Gastrocnemius medialis (tissue), 4 donors: ENCODE measurements at places on chromosomes 7 and 10. TPM values are rescaled to one million over a fixed set of nuclear protein-coding genes. Genes with fewer than 3 reads are reported as not detected.

DNA sequence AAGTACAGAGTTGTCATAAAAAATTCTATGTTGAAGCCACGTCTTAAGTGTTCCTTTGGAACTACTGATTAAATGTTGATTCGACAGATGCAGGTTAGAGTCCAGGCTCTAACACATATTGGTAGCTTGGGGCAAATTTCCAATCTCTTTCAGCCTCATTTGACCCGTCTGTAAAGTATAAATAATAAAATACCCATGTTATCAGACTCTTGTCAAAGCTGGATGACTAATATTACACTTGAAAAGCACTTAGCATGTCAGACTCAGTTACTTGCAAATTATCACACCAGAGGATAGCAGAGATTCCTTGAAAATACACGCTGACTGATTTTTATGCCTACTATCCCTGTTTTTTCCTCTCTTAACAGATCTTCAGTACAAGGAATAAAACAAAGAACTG is 18.1 kb upstream of the MACC1 start:
- no peak for DNase-seq

GRCh38 chr7:94655126-94655847 is 646 bp downstream of the SGCE start:
- DNase-seq = no peak

DNA sequence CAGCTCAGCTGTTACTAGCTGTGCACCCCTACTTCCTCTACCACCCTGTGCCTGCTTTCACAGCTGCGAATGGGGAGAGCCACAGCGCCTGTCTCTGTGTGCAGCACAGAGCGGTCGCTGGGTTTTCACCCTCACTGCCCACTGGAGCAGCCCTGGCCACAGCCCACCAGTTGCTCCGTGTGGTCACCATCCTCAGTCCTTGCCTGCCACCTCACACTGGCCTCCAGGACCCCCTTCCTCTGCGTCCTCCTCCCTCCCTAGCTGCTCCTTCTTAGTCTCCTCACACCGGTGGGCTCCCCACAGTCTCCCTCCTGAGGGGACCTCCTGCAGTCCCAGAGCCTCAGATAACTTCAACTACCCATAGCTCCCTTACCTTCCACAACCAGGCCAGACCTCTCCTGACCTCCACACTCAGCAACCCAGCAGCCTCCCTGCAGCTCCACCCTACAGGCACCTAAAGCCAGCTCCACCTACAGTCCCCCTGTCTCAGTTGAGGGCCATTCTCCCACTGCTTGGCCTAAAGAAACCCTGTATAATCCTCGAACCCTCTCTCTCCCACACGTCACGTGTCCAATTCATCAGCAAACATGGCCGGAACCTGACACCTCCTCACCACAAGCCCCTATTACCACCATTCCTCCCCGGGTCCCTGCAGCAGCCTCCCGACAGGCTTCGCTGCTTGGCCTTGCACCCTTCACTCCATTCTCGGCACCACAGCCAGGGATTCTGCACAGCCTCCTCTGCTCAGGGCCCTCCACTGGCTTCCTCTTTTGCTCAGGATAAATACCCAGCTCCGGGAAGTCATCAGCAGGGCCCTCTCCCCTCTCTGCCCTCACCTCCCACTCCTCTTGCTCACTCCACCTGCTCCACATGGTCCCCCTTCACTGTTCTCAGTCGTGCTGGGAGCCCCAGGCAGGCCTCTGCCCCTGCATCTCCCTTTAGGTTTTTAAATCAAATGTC is 28.1 kb downstream of the PLAC9 start:
- no peak for DNase-seq

DNA sequence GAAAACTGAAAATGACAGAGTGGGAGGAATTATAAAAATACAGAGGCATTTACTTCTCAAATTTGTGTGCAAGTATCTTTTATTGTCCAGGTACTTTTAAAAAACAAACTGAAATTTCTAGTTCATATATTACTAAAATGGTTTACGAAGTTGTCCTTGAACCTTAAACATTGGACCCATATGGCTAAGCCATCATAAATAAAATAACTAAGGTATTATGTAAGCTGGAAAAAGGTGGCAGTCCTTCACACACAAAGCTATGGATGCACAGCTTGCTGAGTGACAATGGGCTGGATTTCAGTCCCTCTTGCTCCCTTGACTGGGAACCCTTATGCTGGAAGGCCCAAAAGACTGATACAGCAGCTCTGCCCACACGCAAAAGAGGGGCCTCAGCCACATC is 66.1 kb downstream of the COBL start:
- DNase-seq = no peak

DNA sequence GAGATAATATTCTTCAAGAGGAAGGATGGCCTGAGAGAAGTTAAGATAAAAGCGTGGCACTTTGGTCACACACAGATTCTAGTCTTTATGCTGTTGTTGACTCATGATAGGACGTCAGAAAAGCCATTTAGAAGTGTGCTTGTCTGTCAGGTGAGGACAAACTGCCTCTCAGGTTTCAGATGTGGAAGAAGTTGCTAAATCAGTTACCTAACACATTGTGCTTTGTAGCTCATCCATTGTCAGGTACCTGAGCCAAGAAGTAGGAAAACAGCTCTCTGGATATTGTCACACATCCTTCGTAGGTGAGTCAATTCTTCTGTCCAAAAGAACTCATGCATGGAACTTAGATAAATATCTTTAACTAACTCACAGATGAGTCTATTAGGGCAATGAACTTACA is 49.5 kb upstream of the PHYHIPL start:
- peak; percentile 4 for DNase-seq

- DNase-seq = no peak
Measured at GRCh38 chr10:124419635-124420034, 912 bp upstream of the OAT start.

GRCh38 chr10:14660831-14661230 is 113.9 kb downstream of the FAM107B start:
- no peak for DNase-seq

DNA sequence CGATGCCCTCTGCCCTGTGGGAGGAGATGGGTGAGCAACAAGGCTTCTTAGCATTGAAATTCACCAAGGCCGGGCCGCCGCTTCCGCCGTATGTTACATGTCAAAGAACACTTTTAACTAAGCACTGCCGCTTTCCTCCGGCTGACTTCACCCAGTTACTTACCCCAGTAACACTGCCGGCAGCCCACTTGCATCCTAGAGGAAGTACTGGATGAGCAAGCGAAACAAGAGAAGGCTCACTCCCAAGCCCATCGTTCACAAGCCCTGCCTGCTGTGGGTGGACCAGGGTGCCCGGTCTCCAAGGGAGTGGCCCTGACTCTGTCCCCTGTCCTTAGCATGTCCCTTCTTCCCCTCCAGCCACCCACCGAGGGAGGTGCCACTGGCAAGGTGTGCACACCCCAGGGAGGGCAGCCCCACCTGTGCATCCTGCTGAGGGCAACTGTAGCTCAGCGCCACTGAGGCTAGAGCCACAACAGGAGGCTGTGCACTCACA is 73.1 kb upstream of the EBF3 start:
- DNase-seq = no peak

GRCh38 chr7:2100278-2101208 is 132.2 kb downstream of the MAD1L1 start:
- DNase-seq = no peak

GRCh38 chr7:10973942-10974911 is 555 bp downstream of the PHF14 start:
- DNase-seq = no peak

DNA sequence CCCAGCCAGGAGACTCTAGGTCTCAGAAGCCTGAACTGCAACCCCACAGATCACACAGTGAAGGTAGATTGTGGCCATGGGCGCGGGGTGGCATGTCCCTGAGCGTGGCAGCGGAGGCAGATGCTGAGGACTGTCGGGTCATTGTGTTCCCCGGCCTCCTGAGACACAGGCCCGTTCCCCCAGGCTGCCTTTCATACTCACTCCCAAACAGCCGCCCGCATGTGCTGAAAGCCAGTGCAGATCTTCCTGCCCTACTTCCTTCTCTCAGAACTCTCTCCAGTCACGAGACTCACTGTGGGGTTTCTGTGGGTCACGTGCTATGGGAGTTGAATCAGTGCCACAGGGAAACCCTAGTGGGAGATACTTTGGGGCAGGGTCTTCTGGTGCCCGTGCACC is 48.0 kb downstream of the ZNF467 start:
- no peak for DNase-seq

DNA sequence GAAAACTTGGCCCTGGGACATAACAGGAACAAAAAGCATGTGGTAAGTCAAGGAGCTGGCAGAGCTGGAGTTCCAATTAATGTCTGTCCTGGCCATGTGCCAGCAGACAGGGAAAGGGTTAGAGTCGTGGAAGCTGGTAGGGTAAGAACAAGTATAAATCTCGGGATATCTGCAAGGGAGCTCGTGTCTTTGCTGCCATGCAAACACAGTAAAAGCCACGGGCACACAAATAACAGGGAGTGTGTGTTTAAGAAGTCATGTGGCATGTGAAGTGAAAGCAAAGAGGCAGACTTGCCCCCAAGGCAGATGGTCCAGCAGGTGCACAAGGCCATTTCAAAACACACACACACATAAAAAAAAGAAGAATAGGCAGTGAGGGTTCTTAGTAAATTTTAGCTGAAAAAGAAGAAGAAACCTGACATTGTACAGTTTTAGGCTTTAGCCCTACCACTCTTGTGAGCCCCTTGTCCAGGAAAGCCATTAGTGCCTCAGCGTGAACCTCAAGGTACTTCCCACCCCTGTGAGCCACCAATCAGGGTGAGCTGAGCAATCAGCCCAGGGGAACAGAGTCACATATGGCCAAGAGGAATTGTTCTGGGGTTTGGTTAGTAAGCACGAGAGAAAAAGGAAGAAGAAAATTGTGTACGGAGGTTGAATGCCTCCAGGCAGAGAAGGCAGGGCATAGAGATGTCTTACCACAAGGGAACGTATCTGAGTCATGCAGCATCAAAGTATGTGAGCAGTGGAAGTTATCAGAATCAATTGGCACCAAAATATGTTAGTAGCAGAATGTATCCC is 32.8 kb upstream of the ARHGAP12 start:
- no peak for DNase-seq

DNA sequence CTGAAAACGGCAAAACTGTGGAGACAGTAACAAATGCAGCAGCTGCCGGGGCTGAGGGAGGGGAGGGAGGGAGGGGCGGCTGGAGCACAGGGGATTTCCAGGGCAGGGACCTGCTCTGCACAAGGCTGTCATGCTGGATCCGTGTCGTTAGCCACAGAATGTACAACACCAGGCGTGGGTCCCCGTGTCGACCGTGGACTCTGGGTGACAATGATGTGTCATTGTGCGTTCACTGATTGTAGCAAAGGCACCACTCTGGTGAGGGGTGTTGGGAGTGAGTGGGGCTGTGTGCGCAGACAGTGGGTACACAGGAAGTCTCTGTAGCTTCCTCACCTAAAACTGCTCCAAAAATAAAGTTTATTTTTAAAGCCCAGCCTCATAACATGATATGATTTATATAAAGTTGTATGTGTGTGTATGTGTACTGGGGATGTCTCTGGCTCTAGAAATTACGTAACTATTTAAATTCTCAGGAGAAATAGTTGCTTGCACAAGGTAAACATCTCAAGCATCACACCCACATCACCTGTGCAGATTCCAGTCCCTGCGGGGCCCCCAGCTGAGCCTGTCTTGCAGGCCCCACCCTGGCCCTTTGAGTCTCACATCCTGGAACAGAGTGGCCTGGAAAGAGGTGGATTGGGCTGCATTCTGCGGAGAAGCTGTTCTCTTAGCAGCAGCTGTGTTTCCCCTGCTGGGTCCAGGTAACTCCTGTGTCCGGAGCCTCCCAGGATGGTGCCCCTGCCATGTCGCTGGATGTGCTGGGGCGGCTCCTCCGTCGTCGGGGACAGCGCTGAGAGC is 135.7 kb downstream of the DYNC2I1 start:
- no peak for DNase-seq

DNA sequence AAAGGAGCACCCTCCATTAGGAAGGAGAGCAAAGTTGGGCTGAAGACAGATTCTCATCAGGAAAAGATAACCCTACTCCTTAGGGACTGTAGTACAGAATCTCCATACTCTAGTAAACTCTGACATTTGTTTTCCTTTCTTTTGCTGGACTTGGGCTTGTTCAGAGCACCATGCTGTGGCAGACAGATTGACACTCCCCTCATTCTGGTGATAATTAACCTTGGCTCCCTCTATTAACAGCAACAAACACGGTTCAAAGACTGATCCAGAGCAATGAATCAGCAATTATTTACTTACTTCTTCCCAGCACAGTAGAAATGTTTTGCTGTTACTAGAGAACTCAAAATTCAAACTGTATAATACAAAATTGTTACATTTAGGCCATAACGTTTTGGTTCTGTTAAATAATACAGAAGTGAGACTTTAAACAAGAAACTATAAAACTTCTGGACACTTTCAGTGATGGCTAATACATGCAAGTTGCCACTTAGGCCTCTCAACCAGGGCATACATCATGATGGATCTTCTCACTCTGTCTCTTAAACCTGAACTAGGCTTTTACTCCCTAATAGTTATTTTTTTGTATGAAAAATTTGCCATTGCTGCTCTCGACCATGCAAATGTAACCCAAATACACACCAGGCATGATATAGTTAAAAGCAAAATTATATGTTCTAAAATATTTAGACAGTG is 639.0 kb downstream of the IPMK start:
- DNase-seq = no peak

GRCh38 chr7:91843831-91844230 is 36.7 kb downstream of the MTERF1 start:
- no peak for DNase-seq

- no peak for DNase-seq
Measured at GRCh38 chr10:22477334-22478287, 132.3 kb downstream of the SPAG6 start.

DNA sequence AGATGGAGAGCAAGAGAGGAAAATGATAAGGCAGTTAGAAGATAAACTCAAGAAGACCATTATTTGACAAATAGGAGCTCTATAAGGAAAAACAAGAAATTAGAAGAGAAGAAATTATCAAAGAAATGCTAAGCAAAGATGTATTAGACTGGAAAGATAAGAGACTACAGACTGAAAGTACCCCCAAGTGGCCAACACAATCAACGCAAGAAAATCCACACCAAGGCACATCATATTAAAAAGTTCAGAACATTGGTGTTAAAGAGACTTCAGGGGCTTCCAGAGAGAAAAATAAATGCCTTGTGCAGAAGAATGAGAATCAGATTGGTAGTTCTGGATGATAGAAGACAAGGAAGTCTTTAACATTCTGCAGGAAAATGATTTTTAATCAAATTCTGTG is 46.0 kb downstream of the SH2D4B start:
- DNase-seq = no peak

DNA sequence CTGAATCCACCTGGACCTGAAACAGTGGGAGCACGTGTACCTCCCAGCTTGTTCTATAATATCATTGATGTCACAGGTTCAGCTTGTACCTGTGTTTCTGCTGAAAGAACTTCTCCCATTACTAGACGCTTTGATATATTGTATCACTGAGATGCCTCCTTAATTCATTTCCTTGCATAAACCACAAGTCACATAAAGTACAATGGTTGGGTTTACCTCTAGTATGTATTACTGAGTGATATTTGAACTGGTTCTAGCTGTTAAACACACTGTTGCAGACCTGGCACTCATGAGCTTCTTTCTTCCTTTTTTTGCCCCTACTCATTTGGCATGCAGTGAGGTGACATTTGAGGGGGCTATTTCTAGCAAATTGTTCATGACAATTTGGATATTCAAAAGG is 106.6 kb upstream of the KLF14 start:
- DNase-seq = no peak

ZNF862 gene
- total RNA-seq = 10.1 TPM

C10orf67 gene
- total RNA-seq = 0.09 TPM

CNPY1 gene
- 0.25 TPM for total RNA-seq

FAM131B gene
- not detected for total RNA-seq

PIK3AP1 gene
- 3.1 TPM for total RNA-seq

RBM20 gene
- 11.1 TPM for total RNA-seq
